ENCODE measurements at places on chromosomes 1 and 21.

DNA sequence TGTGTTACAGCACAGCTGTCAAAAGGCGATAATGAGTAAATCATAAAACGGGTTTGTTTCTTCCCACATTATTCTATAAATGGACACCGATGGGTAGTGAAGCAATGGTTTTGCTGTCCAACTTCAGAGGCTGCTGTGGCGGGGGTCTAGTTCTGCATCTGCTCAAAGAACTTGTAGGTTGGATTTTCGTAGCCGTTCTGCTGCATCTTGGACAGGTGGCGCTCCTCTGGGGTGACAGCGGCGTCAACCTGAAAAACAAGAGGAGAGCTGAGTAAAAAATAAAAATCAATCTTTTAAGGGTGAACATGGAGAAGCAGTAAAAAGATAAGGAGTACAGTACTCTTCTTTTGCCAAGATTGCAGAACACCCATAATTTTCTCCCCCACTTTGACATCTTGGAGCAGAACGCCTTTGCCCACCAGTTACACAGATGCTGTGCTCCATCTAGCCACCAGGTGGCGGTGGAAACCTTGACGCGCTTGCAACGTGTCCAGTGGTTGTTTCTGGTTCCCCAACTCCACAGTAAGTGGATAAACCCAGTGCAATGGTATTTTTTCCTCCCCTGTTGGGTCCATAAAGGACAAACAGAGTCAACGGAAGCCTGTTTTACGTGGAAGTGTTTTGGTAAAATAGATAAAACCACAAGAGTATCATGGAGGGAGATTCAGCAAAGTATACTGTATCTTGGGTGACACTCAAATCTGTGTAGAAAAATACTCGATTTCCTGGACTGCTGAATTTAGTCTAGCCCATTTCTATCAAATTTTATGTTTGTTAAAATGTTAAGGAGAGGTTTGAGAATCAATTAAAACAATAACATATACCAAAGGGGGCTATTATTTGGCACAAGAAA lies 147.0 kb downstream of the GABPA start:
- H3K36me3 ChIP-seq = no peaks in the 10 kb centered on the region
- H3K4me1 ChIP-seq = no peaks in the 10 kb centered on the region
- H3K27me3 ChIP-seq = no peaks in the 10 kb centered on the region
- DNase-seq = no peak
- H3K4me3 ChIP-seq = no peak overlapping the region

- H3K36me3 ChIP-seq = no peaks in the 10 kb centered on the region
- no peak overlapping the region for H3K4me3 ChIP-seq
- H3K4me1 ChIP-seq = no peaks in the 10 kb centered on the region
- DNase-seq = no peak
- no peaks in the 10 kb centered on the region for H3K27me3 ChIP-seq
Observed at GRCh38 chr1:180311011-180311730, 81.1 kb downstream of the LHX4 start.

- H3K27me3 ChIP-seq = no peaks in the 10 kb centered on the region
- H3K4me3 ChIP-seq = no peak overlapping the region
- no peaks in the 10 kb centered on the region for H3K4me1 ChIP-seq
- peaks cover 52% of the 10 kb centered on the region for H3K36me3 ChIP-seq
- no peak overlapping the region for H3K27ac ChIP-seq
- DNase-seq = no peak
Observed at GRCh38 chr1:84489766-84490165, 10.7 kb downstream of the RPF1 start.

DNA sequence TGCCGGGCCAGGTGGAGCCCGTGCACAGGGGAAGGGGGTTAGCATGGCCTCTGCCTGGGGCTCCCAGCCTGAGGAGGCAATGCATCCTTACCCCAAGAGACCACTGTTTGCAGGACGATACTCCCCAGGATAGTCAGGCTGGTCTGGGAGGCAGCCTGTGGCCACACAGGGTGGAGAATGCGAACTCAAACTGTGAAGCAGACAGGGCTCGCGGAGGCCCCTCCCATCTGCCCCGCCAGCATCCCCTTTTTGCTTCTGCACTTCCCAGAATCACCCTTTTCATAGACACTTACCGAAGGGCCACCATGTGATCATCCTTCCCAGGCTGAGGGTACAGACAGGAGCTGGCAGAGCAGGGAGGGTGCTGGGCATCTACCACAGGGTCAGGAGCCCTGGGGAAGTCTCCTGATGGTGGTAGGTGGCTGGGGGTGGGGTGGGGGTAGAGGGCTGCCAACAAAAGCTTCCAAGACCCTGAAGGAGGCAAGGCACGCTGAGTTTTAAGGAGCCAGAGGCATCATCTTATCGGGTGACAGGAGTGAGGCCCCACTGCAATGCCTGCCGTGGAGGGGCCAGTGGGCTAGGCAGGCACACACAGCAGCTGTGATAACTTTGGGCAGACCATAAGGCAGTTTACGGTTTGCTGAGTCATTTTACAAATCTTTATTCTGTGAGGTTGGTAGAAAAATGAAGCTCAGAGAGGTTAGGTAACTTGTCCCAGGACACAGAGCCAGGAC lies 31.3 kb upstream of the BTG2 start:
- no peaks in the 10 kb centered on the region for H3K27me3 ChIP-seq
- peak overlapping the region; percentile 23 for H3K4me3 ChIP-seq
- peak overlapping the region; percentile 81 for H3K27ac ChIP-seq
- peak; percentile 89 for DNase-seq
- no peaks in the 10 kb centered on the region for H3K36me3 ChIP-seq
- peaks cover 62% of the 10 kb centered on the region for H3K4me1 ChIP-seq

GRCh38 chr1:60114745-60115318 lies 41.3 kb upstream of the C1orf87 start:
- H3K27me3 ChIP-seq = no peaks in the 10 kb centered on the region
- no peak for DNase-seq
- H3K27ac ChIP-seq = no peak overlapping the region
- H3K36me3 ChIP-seq = no peaks in the 10 kb centered on the region

DNA sequence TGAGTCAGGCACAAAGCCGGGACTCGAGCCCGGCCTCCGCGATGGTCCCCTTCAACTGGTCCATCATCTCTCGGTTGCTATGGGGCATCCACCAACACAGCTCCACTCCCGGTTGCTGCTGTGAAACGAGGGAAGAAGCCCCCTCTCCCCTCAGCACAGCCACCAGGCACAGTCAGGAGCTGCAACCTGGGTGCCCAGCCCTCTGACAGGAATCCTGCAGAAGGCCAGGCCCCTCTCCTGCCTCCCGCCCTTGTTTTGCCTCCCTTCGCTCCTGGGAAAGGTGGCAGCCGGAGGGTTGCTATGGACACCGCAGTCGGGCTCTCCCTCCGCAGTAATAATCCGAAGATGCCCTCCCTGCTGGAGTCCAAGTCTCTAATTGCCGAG lies 8.9 kb upstream of the KCNN3 start:
- H3K4me3 ChIP-seq = no peak overlapping the region
- H3K4me1 ChIP-seq = peaks cover 4% of the 10 kb centered on the region
- no peak for DNase-seq
- no peaks in the 10 kb centered on the region for H3K27me3 ChIP-seq

- no peak for DNase-seq
- no peak overlapping the region for H3K27ac ChIP-seq
- H3K4me3 ChIP-seq = no peak overlapping the region
- no peaks in the 10 kb centered on the region for H3K4me1 ChIP-seq
- H3K36me3 ChIP-seq = no peaks in the 10 kb centered on the region
Observed at GRCh38 chr1:57590978-57591377, 167.1 kb upstream of the DAB1 start.

GRCh38 chr1:113415310-113416070 lies 25.2 kb downstream of the MAGI3 start:
- DNase-seq = no peak
- no peaks in the 10 kb centered on the region for H3K4me1 ChIP-seq
- H3K4me3 ChIP-seq = no peak overlapping the region

- no peaks in the 10 kb centered on the region for H3K36me3 ChIP-seq
- H3K4me1 ChIP-seq = peaks cover 5% of the 10 kb centered on the region
- no peak for DNase-seq
- H3K4me3 ChIP-seq = no peak overlapping the region
- H3K27ac ChIP-seq = no peak overlapping the region
- no peaks in the 10 kb centered on the region for H3K27me3 ChIP-seq
Observed at GRCh38 chr21:27513016-27513415, 546.1 kb upstream of the ADAMTS5 start.

GRCh38 chr1:158644449-158644848 lies 39.4 kb downstream of the OR10Z1 start:
- H3K36me3 ChIP-seq = no peaks in the 10 kb centered on the region
- H3K27ac ChIP-seq = no peak overlapping the region
- H3K4me1 ChIP-seq = no peaks in the 10 kb centered on the region
- no peak overlapping the region for H3K4me3 ChIP-seq
- H3K27me3 ChIP-seq = no peaks in the 10 kb centered on the region
- DNase-seq = no peak

- H3K27ac ChIP-seq = no peak overlapping the region
- DNase-seq = no peak
- H3K36me3 ChIP-seq = no peaks in the 10 kb centered on the region
- H3K4me3 ChIP-seq = no peak overlapping the region
- H3K27me3 ChIP-seq = no peaks in the 10 kb centered on the region
- peaks cover 15% of the 10 kb centered on the region for H3K4me1 ChIP-seq
Observed at GRCh38 chr1:115717541-115717940, 51.0 kb downstream of the CASQ2 start.

GRCh38 chr1:235571482-235571881 lies 67.2 kb upstream of the B3GALNT2 start:
- DNase-seq = no peak
- H3K27me3 ChIP-seq = no peaks in the 10 kb centered on the region
- H3K4me1 ChIP-seq = no peaks in the 10 kb centered on the region
- H3K36me3 ChIP-seq = no peaks in the 10 kb centered on the region
- no peak overlapping the region for H3K4me3 ChIP-seq

DNA sequence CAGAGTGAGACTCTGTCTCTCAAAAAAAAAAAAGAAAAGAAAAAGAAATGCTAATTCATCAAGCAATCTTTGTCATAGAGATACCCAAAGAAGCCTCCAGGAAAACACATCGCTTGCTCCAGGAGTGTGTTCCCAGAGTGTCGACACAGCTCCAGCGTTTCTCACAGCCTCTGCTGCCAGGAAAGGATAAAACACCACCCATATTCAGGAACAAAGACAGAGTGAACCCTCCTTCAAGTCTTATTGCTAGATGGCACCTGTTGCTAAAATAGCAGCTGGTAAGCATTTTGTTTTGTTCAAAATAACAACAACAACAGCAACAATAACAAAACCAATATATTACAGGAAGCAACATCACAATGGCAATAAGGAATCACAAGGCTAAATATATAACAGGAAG lies 3.1 kb downstream of the ILDR2 start:
- H3K27me3 ChIP-seq = no peaks in the 10 kb centered on the region
- peaks cover 6% of the 10 kb centered on the region for H3K4me1 ChIP-seq
- DNase-seq = no peak

GRCh38 chr1:25106976-25107642 lies 125.2 kb downstream of the SYF2 start:
- H3K4me3 ChIP-seq = no peak overlapping the region
- H3K27me3 ChIP-seq = no peaks in the 10 kb centered on the region
- H3K27ac ChIP-seq = no peak overlapping the region

- no peaks in the 10 kb centered on the region for H3K27me3 ChIP-seq
- H3K4me3 ChIP-seq = peak overlapping the region; percentile 95
- DNase-seq = no peak
Observed at GRCh38 chr1:231040800-231041718, 1.0 kb upstream of the FAM89A start.

Measured in vagina (tissue), 2 donors.